Endothelial cell of umbilical vein (primary cell): ENCODE measurements at places on chromosomes 4 and X. TPM values are rescaled to one million over a fixed set of nuclear protein-coding genes. Genes with fewer than 3 reads are reported as not detected.

DNA sequence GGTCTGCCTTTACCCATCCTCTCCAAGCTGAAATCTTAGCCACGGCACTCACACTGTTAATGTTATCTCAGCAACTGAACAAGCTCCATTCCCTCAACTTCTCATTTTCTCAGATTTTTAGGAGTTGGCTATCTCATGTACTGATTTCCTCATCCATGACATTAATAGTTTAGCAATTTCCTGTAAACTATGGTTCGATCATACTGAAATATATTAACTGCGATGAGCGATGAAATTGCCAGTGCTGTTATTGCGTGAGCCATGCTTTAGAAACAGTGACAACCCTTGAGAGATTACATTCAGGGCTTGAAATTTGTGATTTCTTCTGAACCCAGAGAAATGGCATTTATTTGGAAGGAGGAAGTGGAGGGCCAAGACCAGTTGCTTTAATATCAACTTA, 223.7 kb downstream of the GPAT3 start:
- H3K4me3 ChIP-seq, result no peak overlapping the region
- DNase-seq, result no peak
- no peaks in the 10 kb centered on the region for H3K4me1 ChIP-seq

DNA sequence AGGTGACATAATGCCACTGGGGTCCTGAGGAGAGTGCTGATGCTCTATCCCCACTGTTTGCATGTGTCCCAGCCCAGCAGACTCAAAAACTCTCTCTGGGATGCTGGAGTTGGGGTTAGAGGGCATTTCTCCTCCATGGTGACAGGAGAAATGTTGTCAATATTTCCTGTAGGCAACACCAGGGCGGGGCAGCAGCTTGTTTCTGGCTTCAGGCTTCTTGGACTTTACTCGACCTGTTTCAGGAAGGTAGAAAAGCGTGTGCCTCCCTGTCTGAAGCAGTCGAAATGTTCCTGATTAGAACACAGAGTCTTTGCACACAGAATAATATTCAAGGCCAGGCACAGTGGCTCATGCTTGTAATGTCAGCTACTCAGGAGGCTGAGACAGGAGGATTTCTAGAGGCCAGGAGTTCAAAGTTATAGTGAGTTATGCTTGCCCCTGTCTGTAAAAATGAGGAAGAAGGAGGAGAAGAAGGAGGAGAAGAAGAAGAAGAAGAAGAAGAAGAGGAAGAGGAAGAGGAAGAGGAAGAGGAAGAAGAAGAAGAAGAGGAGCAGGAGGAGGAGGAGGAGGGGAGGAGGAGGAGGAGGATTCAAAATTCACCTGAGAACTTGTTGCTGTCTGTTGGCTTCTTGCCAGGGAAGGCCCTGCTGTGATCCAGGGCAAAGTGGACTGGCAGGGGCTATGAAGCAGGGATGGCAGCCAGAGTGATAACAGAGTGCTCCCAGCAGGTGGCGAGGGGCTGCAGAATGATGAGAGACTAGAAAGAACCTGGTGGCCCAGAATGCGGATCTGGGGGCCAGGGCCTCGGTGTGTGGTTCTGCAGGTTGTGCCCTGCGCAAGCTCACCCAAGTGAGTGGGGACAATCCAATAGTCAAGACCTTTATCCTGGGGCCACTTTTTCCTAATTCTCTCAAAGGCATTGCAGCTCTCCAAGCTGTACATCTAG, 82.9 kb downstream of the RTL5 start:
- H3K4me1 ChIP-seq, result peaks cover 41% of the 10 kb centered on the region
- H3K27ac ChIP-seq, result no peak overlapping the region

DNA sequence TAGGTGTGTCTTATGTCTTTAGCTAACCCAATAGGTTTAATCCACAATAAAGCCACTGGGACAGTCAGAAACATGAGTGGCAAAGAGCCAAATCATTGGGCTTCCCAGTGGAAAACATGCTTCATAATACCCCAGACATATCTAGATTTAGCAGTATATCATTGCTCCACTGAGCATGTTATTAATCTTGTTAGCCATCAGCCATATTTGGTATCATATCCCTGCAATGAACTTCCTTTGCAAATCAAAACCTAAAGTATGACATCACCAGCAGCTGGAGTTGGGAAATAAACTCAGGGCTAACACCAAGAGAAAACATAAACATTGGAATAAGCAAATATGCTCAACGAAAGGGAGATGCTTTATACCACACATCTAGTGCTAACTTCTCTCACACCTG, 280.8 kb upstream of the NOCT start:
- no peaks in the 10 kb centered on the region for H3K36me3 ChIP-seq
- H3K4me3 ChIP-seq, result no peak overlapping the region
- H3K27ac ChIP-seq, result peak overlapping the region; percentile 34
- H3K4me1 ChIP-seq, result peaks cover 30% of the 10 kb centered on the region
- H3K27me3 ChIP-seq, result no peaks in the 10 kb centered on the region

DNA sequence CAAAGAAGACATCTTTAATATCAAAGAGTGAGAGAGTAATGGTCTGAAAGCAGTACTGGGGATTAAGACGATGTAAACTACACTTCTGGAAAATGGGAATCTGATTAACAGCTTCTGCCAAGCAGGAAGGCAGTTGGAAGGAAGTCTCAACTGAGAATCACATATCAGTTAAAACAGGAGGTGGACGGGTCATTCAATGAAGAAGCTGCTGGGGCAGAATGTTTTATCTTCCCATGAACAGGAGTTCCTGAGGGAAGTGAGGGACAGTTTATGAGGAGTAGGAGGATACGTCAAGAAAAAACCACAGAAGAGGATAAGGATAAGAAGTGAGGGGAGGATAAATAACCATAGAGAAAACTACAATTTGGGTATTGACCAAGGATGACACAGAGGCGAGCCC, 38.7 kb upstream of the MAGEA10 start:
- H3K4me3 ChIP-seq, result no peak overlapping the region
- DNase-seq, result no peak
- no peaks in the 10 kb centered on the region for H3K36me3 ChIP-seq
- H3K4me1 ChIP-seq, result no peaks in the 10 kb centered on the region

DNA sequence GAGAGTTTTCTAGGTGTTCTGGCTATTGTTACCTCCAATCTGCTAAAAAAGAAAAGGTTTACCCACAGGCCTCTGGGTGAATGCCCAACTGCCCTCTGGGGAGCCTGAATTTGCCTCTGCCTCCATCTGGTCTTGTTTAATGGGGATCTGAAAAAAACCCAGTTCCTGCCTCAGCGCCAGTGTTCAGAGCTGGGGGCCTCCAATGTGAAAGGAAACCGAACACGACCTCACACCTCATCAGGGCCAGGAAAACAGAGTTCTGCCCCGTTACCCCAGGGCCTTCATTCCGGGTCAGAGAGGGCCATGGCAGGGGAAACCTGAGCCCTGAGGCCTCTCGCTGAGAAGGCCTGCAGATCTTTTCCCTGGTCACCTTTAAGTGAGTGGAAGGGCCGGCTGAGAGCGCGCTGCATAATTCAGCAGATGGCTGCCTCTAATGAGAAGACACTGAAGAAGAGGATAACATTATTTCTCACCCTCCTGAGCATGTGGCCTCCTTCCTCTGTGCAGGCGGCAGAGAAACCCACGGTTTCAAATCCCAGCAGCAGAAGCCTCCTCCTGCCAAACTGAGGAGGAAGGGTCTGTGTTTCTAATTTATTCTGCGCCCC, 6.8 kb downstream of the SEPTIN6 start:
- no peak overlapping the region for H3K4me3 ChIP-seq
- H3K36me3 ChIP-seq, result no peaks in the 10 kb centered on the region
- no peak for DNase-seq
- peak overlapping the region; percentile 78 for H3K27ac ChIP-seq
- no peaks in the 10 kb centered on the region for H3K27me3 ChIP-seq

DNA sequence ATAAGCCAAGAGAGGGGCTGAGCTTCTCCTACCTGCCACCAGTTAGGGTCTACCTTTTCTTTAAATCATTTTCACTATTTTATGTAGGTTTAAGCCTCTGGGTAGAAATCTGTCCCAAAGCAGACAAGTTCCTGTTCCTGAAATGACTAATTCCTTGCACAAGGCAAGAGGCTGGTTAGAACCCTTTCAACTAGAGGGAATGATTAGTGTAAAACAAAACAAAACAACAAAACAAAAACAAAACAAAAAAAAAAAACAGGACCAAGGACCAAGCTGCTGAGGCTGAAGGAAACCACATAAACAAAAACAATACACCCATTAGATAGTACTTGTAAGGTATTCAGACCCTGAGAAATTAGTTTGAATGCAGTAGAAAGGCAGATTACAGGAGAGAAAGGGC, 62.7 kb downstream of the MAML3 start:
- H3K27me3 ChIP-seq, result no peaks in the 10 kb centered on the region
- H3K4me1 ChIP-seq, result peaks cover 73% of the 10 kb centered on the region
- no peaks in the 10 kb centered on the region for H3K36me3 ChIP-seq
- peak overlapping the region; percentile 89 for H3K27ac ChIP-seq
- DNase-seq, result peak; percentile 55

DNA sequence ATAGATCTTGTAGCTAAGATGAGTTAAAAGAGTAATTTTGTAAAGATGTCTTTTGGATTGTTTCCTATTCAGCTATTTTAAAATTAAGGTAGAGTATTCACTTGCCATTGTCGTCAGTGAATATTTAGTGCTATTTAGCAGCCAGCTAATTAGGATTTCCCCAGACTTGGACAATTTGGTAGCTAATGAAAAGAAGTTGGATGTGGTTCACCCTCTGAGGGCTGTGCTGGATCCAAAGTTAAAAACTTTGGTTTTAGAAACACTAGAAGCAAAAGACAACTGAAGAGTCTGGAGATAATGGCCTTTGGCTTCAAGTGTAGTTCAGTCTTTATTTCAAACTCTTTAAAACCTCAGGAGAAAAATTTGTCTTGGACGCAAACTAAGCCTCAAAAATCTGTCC, 41.3 kb downstream of the ATG4A start:
- no peak for DNase-seq
- no peaks in the 10 kb centered on the region for H3K27me3 ChIP-seq
- peak overlapping the region; percentile 97 for H3K27ac ChIP-seq
- H3K4me3 ChIP-seq, result no peak overlapping the region
- peaks cover 4% of the 10 kb centered on the region for H3K36me3 ChIP-seq

DNA sequence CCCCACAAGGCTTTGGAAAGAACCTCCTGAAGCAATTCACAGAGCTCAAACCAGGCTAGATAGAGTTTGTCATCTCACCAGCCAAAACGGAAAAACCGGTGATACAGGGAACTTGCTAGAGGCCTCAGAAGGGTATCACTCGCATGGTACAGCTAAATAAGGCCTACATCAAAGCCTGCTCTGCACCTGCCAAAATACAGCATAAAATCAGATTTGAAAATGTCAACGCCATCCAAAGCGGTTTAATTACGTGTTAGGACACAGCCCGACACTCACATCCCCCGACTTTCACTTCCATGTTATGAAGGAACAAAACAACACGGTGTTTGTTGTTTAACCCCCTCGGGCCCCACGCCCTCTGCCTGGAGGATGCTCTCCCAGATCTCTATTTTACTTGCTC, 65.0 kb downstream of the MAPK10 start:
- peaks cover 11% of the 10 kb centered on the region for H3K4me1 ChIP-seq
- H3K4me3 ChIP-seq, result no peak overlapping the region
- no peaks in the 10 kb centered on the region for H3K36me3 ChIP-seq
- H3K27me3 ChIP-seq, result no peaks in the 10 kb centered on the region
- DNase-seq, result no peak

GRCh38 chrX:6768881-6769280, 234.0 kb upstream of the VCX3A start:
- DNase-seq, result no peak
- H3K4me1 ChIP-seq, result no peaks in the 10 kb centered on the region
- no peaks in the 10 kb centered on the region for H3K36me3 ChIP-seq

- no peaks in the 10 kb centered on the region for H3K27me3 ChIP-seq
- no peak for DNase-seq
- H3K27ac ChIP-seq, result no peak overlapping the region
- H3K4me3 ChIP-seq, result no peak overlapping the region
- no peaks in the 10 kb centered on the region for H3K4me1 ChIP-seq
- no peaks in the 10 kb centered on the region for H3K36me3 ChIP-seq
These were observed 59.6 kb downstream of the UGT8 start for GRCh38 chr4:114658179-114658578.

DNA sequence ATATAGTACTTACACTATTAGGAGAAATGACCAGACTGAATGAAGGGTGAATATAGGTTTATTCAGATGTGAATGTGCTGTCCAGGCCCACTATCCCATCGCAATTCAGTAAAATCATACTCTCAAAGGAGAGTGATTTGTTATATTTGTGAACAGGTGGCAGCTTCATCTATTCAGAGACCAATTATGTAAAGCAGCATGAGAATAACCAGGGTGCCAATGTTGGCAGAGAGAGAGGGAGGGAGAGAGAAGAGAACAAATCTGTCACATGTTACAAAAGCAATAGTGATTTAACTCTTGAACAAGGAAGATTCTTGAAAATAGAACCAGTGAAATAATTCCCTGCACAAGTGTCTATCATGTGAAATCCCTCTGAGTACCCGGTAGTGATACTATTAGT, 38.9 kb upstream of the TLL1 start:
- no peak for DNase-seq
- no peak overlapping the region for H3K4me3 ChIP-seq
- no peaks in the 10 kb centered on the region for H3K4me1 ChIP-seq
- no peaks in the 10 kb centered on the region for H3K27me3 ChIP-seq
- no peaks in the 10 kb centered on the region for H3K36me3 ChIP-seq

GRCh38 chrX:103155201-103155600, 59.7 kb upstream of the BEX4 start:
- no peak overlapping the region for H3K27ac ChIP-seq
- peaks cover 8% of the 10 kb centered on the region for H3K4me1 ChIP-seq
- H3K4me3 ChIP-seq, result no peak overlapping the region
- H3K27me3 ChIP-seq, result no peaks in the 10 kb centered on the region

DNA sequence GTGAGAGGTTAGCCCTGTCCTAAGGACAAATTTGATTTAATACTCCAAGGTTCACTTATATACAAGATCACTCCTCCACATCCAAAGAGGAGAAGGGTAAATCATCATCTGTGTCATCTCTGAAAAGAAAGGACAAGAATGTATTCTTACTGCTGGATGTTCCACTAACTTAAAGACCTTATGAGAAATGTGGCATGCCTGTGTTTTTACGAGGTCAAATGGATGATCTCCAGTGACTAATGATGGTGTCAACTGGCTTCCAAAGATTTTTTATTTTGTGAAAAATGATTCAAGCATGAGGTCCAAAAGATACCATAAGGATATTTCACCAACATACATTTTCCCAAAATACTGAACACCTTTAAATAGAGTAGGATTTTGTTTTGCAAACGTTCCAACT, 143.4 kb downstream of the PTCHD1 start:
- H3K27ac ChIP-seq, result no peak overlapping the region
- no peak for DNase-seq
- H3K4me1 ChIP-seq, result no peaks in the 10 kb centered on the region
- no peaks in the 10 kb centered on the region for H3K27me3 ChIP-seq
- no peaks in the 10 kb centered on the region for H3K36me3 ChIP-seq
- no peak overlapping the region for H3K4me3 ChIP-seq

DNA sequence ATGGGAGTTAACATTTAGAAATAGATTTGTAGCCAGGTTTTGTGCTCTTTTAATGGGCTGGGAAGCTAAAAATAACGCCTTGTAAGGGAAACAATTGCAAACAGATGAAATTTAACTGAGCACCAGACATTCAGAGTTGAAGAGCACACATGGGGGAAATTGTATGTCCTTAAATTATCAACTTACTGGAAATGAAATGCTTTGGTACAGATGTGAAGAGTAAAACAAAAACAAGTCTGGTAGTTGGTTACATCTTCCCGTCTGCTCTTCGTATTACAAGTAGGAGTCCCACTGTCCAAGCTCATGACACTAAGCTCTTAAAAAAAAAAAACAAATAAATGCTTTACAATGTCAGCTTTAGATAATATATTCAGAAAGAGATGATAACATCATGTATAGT, 59.5 kb upstream of the RPA4 start:
- DNase-seq, result no peak
- no peaks in the 10 kb centered on the region for H3K36me3 ChIP-seq
- no peaks in the 10 kb centered on the region for H3K27me3 ChIP-seq
- no peaks in the 10 kb centered on the region for H3K4me1 ChIP-seq
- no peak overlapping the region for H3K4me3 ChIP-seq

Gene ZNF157
- total RNA-seq, result not detected in 2 replicates

Gene DOK7
- total RNA-seq, result not detected in 2 replicates

Gene NUDT10
- total RNA-seq, result not detected in 2 replicates

Gene L1CAM
- total RNA-seq, result not detected in 2 replicates

Gene MID1
- total RNA-seq, result 24.5 and 29.8 TPM in 2 replicates

Gene TMPRSS11D
- total RNA-seq, result not detected in 2 replicates
